Activated CD4-positive, alpha-beta T cell treated with anti-CD3 and anti-CD28 coated beads, Interleukin-2, amount 50 U/mL, for 16 hours (primary cell): ENCODE measurements at places on chromosomes 2 and 18.

DNA sequence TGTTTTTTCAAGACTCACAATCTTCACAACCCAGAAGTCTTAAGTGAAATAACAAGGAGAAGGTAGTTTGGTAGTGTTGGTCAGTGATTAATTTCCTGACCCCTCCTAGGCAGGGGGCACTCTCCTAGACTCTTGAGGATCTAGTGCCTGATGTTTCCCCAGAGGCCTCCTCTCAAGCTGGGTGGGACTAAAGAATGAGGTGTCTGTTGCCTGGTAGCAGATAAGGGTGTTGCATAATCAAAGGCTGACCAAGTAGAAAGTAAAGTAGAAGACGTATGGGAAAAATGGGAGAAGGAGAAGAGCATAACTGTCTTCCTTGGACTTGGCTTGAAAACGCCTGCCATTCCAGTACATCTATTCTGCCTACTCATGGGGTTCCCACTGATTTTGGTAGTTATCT lies 37.8 kb downstream of the VIT start:
- DNase-seq = no peak

GRCh38 chr2:122706757-122707223 lies 951.3 kb downstream of the TSN start:
- no peak for DNase-seq

- no peak for DNase-seq
Observed at GRCh38 chr2:157789933-157790511, 86.1 kb downstream of the ACVR1 start.

DNA sequence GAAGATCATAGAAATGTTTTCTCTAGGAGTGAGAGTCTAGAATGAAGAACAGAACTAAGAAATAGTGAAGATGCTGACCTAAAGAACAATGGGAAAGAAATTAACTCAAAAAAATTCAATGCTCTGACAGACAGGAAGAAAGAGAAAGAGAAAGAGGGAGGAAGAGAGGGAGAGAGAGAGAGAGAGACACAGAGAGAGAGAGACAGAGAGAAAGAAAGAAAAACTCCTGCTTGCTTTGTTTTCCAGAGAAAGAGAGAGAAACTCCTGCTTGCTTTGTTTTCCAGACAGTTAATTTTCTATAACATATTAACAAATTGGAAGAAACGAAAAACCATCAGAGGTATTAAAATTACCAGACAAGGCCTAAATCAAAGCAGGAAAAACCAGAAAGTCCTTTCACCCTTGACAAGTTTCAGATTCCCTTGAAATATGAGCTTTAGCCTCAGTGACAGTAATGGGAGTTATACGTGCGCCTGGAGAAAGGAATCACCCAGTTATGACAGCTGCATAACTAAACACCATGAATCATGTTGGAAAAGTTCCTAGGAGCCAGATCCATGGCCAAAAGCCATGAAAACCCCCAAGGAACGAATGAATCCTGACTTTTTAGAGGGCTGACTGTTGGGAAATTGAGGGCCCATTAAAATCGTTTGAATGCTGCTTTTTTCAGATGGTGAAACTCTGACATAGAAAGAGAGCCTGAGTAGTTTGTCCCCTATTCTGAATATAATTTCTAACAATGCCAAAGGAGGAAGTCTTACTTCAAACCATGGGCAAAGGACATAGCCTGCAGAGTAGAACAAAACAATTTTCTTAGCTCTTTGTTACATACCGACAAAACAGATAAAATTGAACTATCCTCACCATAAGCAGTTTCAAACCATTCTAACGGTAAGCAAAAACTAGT lies 228.6 kb upstream of the CHST9 start:
- DNase-seq = no peak

DNA sequence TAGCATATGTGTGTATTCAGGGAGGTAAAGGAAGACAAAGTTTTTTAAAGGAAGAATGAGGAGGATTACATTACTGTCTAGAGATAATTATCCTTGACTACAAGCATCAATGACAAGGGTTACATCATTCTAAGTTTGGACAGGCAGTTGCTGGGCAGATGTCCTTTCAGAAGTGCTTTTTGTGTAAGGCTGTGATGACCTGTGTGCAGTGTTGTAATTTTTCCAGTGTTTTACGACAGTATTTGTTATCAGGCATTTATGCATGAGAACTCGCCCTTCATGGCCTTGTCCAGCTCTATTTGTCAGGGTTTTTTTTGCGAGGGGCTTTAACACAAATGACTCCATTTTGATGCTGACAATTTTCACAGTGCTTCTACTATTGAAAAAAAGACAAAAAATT lies 658.3 kb upstream of the NXPH2 start:
- DNase-seq = no peak

DNA sequence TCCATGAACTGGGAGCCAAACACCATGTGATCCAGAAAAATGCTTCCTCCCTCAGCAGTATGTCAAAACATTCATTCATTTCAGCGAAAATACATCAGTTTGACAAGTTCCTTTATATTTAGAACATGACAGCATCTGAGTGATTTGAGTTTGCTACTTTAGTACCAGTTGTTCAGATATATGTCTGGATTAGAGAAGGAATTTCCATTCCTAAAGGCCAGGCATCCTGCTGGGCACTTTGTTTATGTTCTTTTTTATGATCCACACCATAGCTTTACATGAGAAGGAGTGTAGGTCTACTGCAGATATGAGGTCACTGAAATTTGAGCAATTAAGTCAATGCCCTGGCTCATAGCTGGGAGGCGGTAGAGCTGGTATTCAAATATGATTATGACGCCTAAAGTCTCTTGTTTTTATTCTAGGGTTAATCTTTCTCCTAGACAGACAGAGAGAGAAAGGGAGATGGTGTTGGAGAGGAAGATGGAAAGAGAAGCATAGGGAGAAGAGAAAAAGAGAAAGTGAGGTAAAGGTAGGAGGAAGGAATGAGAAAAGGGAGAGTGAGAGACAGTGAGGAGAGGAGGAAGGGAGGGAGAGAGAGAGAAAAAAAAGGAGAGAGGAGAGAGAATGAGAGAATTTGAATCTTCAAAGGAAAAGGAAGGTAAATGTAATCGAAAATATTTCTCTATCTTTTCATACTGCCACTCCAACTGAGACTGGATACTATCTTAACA lies 839.5 kb upstream of the FANCL start:
- DNase-seq = no peak

DNA sequence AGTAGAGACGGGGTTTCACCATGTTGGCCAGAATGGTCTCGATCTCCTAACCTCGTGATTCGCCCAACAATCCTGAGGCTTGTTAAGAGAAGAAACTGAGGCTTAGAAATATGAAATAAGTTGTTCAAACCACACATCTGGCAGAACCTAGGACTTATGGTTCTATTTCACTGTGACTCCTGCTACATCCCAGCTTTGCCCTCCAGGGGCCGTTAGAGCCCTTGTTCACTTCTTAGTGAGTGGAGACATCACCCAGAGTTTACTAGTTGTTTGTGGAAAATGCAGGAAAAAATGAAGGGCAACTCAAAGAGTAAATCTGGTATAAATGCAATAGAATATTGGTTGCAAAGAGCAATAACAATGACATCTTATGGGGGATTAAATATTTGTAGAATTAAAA lies 43.9 kb downstream of the MARCHF4 start:
- no peak for DNase-seq

GRCh38 chr18:59501920-59502273 lies 142.8 kb upstream of the LMAN1 start:
- no peak for DNase-seq

GRCh38 chr2:173165443-173166238 lies 90.0 kb downstream of the MAP3K20 start:
- DNase-seq = no peak

- no peak for DNase-seq
Observed at GRCh38 chr18:44025421-44025820, 655.3 kb upstream of the SETBP1 start.

DNA sequence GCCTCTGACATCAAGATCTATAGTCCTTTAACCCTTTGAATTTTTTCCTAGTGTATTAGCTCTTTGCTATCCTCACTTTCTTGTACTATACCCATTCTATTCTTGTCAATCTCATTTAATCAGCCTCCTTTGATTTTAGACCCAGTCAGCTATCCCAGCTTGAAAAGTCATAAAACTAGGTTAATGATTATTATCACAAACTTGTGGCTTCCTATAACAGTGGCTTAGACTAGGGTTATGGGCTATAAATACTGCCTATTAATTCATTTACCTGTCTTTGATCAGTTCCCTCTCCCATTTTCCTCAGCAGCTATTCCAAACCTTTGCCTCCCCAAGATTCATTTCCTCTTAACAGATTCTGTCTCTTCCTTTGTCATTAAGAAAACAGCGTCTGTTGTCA lies 174.8 kb downstream of the UBR3 start:
- no peak for DNase-seq

DNA sequence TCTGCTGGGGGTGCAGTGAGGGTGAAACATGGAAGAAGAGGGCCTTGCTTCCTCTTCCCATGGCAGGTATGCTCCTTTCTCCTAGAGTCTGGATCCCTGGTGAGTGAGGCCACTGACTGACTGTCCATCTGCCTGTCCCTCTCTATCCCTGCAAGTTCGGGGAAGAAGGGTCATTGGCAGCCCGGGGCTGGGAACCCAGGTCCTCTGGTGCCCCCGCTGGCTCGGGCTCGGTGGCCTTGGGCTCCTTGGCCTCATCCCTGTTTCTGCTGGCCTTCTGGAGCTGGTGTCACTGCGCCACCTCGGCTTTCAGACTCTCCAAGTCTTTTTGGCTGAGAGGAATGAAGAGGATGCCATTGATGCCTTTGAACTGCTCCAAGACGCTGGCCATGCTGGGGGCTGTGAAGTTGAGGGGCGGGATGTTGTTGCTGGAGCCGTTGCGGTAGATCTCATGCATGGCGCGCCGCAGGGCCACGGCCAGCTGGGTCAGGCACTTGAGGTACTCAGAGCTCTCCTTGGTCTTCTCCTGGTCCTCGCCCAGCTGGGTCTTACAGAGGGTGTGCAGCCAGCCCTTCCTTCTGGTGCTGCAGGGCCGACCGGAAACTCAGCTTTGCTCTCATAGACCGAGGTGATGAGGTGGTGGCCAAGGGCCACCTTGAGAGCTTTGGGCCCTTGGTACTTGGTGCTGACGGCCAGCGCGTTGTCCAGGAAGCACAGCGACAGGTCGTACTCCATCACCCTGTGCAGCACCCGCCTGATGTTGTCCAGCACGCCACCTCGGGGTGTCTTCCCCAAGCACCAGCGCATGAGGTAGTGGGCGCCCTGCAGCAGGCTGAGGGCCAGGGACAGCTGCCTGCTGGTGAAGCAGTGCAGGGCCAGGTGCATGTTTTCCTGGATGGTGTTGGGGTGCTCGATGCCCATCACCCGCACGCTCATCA lies 6.3 kb downstream of the MEP1B start:
- DNase-seq = no peak

DNA sequence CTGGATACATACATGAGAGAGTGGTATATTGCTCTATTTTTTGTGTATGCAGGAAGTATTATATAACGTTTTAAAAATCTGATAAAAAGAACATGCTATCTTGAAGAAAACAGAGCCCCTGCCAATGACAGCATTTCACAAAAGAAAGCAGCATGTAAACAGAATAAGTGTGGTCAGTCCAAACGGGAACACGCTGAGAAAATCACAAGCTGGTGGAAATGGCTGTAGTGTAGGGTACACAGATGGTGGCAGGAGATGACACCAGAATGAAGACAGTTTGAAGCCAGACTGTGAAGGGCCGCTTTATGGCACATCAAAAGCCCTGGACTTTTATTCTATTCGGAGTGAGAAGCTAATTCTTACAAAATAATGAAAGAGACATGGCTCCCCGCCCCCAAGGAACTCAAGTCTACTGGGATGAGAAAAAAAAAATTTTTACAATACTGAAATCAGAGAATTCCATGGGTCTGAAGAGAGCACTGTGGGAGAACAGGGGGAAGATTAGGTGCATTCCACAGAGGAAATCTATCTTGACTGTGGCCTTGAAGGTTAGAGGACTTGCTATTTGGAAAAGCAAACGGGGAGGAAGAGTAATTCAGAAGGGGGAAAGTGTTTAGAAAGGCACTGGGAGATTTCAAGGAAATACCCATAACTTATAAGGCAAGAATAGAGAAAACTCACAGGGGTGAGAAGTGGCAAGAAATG lies 217.7 kb upstream of the SMAD7 start:
- DNase-seq = no peak

GRCh38 chr2:16462958-16463357 lies 202.7 kb downstream of the CYRIA start:
- no peak for DNase-seq

- peak; percentile 78 for DNase-seq
Observed at GRCh38 chr18:69958422-69958821, 10.7 kb upstream of the CD226 start.

GRCh38 chr2:127820080-127820668 lies 9.2 kb upstream of the WDR33 start:
- no peak for DNase-seq

GRCh38 chr2:66452917-66453316 lies 18.0 kb downstream of the MEIS1 start:
- no peak for DNase-seq

GRCh38 chr18:22309191-22309590 lies 108.5 kb downstream of the CTAGE1 start:
- DNase-seq = no peak

- no peak for DNase-seq
Observed at GRCh38 chr2:27162151-27163121, 13.6 kb downstream of the TCF23 start.

- DNase-seq = no peak
Observed at GRCh38 chr2:26710145-26710544, 17.6 kb downstream of the KCNK3 start.

GRCh38 chr18:55402731-55403405 lies 185.1 kb downstream of the TCF4 start:
- DNase-seq = no peak

DNA sequence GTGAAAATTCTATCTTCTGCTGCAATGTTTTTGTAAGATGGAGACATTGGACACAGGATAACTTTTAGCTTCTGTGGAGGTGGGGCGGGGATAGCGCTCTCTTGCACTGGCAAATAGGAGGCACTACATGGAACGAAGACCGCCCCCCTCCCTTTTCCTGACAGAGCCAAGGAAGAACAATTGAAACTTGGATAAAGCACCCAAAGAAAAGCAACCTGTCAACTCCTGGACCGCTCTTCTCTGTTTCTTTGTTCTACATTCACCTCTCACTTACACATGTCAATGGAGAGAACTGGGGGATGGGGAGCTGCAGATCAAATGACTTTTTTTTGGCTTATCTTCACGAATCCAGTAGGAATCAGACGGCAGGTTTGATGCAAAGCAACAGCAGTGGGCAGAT lies 126.3 kb upstream of the CHAC2 start:
- no peak for DNase-seq

DNA sequence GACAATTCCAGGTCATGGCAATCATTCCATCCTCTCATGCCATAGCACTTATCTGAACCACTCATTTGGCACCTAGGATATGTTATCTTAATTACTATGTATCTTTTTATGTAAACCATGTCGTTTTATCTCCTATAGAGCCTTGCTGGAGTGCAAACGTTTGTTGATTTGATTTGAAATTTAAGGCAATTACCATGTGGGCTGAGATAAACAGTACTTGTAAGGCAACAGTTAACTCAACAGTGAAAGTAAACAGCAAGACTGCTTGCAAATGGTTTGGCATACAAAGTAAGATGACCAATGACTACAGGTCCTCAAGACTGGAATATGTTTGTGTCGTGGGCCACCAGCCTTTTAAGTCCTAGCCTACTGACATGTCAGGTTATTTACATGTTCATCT lies 133.7 kb upstream of the ZFP36L2 start:
- no peak for DNase-seq
